ENCODE measurements at places on chromosomes 5 and 9.
A peak's percentile ranks its signal among the peaks of the same experiment; 100 is the strongest.

DNA sequence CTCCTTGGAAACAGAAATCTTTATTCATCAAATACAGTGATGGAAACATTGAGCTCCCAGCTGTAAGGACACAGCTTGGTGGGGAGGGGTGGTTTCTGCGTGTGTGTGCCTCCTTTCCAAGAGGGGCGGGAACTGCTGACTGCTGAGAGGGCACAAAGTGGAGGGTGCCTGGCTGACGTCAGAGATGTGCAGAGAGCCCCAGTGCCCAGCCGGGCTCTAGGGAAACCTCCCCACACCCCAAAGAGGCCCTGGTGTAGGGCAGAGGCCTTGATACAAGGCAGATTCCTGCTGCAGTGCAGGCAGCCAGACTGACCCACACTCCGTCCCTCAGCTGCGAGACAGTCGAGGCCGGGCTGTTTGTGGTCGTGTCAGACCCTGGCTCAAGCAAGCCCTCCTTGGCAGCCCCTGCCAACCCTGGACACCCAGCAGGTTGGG is 191.0 kb downstream of the CACNA1B start:
- DNase-seq: no peak

GRCh38 chr5:24177821-24178220 is 467.0 kb downstream of the CDH10 start:
- no peak for DNase-seq

DNA sequence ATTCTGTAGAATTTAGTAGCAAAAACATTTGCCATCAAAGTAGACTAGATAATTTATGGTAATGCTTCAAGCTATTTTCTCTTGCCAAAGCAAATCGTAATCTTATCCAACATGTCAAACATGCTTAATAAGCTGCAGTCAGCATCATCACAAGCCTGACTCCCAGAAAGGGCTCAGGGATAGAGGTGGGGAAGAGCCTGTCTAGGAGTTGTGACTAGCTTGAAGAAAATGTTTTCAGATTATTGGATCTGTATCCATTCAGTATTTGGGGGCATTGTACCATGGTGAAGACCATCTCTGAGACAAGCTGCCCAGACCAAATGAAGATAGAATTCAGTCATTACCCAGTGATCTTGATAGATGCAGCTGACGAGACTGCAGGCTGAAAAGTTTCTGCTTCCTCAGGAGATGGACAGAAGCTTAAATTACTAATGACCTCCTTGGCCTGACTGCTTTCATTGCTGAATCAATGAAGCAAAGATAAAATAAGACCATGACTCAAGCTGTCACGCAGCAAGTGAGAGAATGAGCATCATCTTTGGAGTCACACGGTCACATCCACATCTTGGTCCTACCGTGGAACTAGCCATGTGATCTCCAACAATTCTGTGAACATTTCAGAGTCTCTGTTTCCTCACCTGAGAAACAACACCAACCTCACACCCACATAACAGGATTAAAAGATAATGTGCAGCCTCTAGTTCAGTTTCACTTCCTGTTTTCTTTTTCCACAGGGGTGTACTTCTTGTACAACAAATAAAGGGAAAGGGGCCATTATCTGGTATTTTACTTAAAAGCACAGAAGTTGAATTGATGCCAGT is 9.4 kb downstream of the ERAP2 start:
- DNase-seq: no peak

DNA sequence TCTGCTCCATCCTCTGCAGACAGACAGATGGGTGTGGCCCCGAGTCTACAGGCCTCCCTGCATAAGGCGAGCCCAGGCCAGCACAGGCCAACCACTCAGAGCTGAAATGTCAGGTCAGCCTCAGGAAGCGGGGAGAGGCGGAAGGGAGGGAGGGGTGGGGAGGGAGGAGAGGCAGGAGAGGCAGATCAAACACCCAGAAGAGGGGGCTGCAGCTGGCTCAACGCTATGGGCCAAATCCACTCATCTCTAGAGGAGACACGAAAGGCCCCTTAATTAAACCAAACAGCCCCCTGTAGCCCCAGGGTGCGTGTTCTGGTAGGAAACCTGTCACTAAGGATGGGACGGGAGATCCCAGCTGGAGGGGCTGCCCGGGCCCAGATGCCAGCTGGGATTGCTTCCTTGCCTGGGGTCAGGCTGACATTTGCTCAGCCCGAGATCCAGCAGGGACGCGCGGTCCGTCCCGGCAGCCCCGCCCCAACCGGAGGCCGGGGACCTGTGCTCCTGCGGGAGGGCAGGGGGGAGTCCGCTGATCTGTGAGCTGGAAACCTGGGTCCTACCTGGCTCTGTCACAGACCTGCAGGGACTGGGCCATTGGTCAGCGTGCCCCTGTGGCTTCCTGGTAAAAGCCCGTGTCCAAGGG is 97.2 kb upstream of the SARDH start:
- DNase-seq: no peak

GRCh38 chr5:124795829-124796228 is 49.4 kb upstream of the ZNF608 start:
- DNase-seq: no peak

GRCh38 chr9:129610213-129610472 is 10.8 kb downstream of the C9orf50 start:
- no peak for DNase-seq

- DNase-seq: no peak
Observed at GRCh38 chr9:114905170-114905940, 25.0 kb downstream of the TNFSF8 start.

GRCh38 chr5:14676320-14676719 is 11.8 kb downstream of the OTULIN start:
- peak; percentile 22 for DNase-seq

GRCh38 chr9:134054891-134055811 is 12.7 kb downstream of the BRD3 start:
- no peak for DNase-seq

GRCh38 chr5:149439899-149440542 is 60.9 kb upstream of the IL17B start:
- DNase-seq: peak; percentile 65

- DNase-seq: peak; percentile 51
Observed at GRCh38 chr5:171242521-171242920, 66.5 kb upstream of the TLX3 start.

DNA sequence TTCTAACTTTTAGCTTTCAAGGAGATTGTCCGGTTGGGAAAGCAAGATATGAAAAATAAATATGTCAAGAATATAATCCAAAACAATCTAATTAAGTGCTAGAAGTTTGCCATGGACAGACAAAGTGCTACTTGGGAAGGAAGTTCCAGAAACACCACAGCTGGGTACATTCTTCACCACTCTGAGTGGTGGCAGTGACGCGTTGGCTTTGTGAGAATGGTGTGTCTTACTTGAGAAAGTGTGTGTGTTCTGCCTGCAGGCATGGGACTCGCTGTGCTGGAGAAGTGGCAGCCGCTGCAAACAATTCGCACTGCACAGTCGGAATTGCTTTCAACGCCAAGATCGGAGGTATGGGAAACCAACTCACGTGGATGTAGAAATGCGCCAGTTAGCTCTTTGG is 177.2 kb downstream of the PCSK5 start:
- DNase-seq: no peak

DNA sequence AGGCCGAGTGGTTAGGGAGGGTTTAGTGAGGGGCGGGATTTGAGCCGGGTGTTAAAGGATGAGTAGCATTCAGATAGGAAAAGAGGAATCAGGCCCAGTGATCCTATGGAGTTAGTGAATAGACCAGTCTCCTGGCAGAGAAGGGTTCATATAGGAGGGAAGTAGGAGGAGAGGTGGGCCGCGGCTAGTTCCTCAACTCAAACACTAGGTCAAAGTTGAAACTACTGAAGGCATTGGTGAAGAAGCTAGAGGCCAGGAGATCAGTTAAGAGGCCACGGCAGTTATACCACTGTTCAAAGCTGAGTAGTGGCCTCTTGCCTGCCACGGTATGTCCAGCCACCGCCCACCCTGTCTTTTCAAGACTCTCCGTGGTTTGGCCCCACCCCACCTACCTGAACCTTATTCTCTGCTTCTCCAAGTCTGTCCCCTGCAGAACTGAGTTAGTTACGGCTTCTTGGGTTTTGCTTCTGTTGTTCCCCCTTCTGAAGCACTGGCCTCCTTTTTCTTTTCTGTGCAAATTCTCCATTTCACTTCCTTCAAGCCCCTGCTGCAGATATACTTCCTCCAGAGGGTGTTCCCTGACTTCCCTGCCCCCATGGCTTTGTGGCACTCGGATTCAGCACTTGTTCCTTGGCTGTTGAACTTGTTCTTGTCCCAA is 1.8 kb downstream of the ZBTB34 start:
- DNase-seq: peak; percentile 12

DNA sequence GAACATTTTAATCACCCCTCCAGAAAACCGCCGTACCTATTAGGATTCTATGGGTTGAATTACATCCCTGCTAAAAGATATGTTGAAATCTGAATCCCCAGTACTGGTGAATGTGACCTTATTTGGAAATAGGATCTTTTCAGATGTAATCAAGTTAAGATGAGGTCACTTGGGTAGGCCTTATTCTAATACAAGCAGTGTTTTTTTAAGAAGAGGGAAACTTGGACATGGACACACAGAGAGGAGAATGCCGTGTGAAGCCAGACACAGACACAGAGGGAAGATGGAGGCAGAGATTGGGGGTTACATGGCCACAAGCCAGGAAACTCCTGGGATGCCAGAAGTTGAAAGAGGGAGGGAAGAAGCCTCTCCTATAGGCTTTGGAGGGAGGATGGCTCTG is 183.5 kb downstream of the GNA14 start:
- peak; percentile 50 for DNase-seq

- no peak for DNase-seq
Observed at GRCh38 chr5:177981296-177982071, 14.6 kb downstream of the PROP1 start.

DNA sequence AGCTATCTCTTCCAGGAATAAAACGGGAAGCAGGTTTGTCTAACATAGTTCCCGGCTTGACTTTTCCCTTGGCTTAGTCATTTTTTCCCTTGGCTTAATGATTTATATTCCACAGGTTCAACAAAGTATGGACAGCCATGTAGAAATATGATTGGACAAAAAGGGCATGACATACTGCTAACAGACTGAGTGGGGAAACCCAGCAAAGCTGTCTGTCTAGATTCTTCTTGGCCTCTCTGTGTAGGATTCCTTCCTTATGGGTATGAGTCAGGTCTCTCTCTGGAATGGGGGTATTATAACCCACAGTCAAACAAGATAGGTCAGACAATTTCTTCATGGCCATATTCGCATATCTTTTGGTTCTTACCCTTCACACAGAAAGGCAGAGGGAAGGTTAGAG is 5.7 kb upstream of the MTAP start:
- peak; percentile 60 for DNase-seq

DNA sequence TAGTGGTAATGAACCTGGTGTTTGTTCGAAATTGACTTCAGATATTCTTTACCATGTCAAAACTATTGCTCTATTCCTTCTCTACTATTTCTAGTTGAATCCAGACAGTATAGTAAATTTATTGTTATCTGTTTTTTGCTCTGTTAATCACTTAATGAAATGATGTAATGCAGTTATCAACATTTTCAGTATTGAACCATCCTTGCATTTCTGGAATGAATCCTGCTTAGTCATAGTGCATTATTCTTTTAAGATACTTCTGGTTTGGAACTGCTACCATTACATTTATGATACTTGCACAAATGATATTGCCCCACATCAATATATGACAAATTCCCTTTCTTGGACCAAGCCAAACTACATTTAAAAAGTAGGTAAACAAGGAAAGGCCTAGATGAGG is 554.0 kb upstream of the KLF4 start:
- no peak for DNase-seq

DNA sequence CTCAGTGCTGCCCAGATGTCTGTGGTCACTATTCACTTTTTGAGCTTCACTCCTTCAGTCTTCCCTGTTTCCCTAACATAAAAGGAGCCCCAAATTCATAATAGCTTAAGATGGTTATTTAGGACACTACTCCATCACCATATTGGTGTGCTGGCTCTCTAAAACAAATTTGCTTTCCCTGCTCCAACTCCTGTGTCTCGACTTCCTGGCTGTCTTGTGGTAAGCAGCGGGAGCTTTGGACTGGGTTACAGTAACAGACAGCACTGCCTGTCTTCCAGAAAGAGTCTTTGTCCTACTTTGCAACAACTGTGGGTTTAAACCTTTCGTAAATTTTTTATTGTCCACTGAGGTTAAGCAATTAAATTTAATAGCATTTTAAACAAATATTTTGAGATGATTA is 389.4 kb downstream of the CDH9 start:
- no peak for DNase-seq

- DNase-seq: peak; percentile 11
Observed at GRCh38 chr9:123326662-123327093, 29.3 kb upstream of the CRB2 start.

GRCh38 chr5:123098767-123099513 is 9.9 kb downstream of the PRDM6 start:
- peak; percentile 56 for DNase-seq

DNA sequence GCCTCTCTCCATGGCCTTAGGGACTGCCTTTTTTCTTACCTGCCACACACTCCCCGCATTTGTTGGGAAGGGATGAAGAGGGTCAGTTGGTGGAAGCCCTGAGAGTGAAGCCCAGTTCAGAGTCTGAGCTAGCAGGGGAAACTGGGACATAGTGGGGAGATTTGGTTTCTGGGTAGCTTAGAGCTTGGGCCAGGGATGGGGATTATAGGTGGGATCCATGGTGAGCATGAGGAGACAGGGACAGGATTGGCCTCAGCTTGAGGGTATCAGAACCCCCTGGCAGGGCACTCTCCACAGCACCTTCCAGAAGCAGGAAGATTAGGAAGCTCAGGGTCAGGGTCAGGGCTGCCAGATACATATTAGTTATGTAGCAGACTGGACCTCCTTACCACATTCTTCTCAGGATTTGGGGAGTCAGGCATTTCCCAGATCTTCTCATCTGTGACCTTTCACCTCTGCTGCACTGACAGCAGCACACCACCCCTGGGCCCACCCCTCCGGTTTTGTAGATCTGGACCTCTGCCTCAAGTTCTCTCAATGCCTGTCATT is 17.9 kb downstream of the OR13J1 start:
- DNase-seq: no peak

DNA sequence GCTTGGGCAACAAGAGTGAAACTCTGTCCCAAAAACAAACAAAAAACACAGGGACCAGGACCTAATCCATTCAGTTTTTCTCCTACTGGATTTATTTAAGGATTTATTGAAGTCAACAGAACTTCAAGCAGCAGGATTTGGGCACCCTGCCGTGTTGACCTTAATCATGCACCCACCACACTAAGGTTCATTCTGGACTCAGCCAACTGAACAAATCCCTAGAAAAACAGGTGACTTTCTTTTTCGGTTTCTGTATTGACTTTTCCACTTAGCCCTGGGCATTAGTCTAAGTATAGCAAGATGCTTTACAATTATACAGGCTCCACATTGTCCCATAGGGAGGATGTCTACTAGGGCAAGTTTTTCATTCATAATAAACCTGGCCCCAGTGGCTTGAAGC is 30.0 kb downstream of the ZNF131 start:
- DNase-seq: no peak

DNA sequence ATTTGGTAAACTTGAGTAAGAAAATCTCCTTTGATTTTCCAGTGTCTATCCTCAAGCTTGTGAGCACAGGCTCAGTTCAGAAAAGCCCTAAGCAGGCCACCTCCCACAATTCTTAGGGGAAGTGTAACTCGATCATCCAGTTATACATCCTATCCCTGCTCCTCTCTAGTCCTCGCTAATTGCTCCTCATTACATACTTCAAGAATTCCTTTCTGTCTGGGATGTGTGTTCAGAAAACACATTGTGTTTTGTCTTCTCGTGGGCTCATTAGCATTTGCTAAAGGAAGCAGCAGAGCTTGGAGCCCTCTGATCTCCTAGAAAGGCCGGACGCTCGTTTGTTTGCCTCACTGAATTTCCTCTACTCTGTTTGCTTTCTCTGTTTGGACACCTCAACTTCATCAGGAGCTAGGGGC is 268.2 kb upstream of the RFX3 start:
- peak; percentile 68 for DNase-seq

GRCh38 chr5:140365282-140365681 is 5.3 kb downstream of the SLC4A9 start:
- DNase-seq: no peak

GRCh38 chr9:81598811-81599210 is 90.5 kb downstream of the TLE1 start:
- no peak for DNase-seq

All from EH (cell line).